ENCODE measurements at places on chromosomes 6 and 20.

GRCh38 chr6:125866433-125866832, 75.7 kb downstream of the NCOA7 start:
- DNase-seq: no peak

GRCh38 chr6:85756982-85757381, 114.3 kb upstream of the SYNCRIP start:
- no peak for DNase-seq

DNA sequence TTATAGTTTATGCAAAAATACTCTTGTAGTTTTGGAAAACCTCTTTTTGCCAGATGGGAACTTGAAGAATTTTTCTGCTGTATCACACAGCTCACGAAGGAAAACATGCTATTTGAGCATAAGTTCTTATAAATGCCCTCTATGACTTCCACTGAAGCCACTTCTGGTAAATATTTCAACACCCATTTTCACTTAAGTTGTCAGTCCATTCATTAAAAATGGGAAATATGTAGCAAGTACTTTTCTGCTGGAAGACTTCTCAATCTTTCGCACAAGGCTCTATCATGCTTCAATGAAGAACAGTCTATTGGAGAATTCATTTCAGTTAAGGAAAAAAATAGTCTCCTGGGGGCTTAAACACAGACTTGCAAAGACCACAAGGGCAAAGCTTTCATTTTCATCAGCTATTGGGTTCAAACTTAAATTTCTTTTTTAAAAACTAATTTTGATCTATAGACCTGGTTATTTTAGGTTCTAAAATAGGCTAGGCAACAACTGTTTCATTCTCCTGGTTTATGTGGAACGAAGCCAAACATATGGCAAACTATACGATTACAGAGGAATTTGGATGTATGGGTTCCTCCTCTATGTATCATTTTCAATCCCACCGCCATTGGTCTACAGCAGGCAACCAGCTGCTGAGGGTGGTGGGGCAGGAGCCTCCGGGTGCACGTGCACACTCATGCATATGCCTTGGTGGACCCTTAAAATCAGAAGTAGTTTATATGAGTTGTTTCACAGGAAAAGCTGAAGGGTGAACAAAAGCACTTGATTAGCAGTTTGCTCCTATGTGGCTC, 38.7 kb downstream of the LAMA4 start:
- DNase-seq: no peak

GRCh38 chr6:82908661-82909060, 157.0 kb downstream of the UBE3D start:
- DNase-seq: no peak

DNA sequence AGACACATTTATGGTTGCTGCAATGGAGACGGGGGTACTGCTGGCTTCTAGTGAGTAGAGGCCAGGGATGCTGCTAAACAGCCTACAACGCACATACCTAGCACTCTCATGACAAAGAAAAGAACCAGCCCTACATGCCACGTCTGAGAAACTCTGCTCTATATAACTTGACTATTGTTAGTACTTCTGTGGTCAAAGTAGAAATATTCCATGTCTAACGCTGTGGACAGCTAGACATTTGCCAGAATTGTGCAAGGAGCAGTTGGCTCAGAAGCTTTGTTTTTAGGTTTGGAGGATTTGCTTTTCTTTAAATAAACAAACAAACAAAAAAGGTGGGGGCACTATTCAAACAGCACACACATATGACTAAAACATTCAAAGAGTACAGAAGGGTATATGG, 20.5 kb downstream of the UBE2V1 start:
- no peak for DNase-seq

- no peak for DNase-seq
These were observed 30.6 kb downstream of the HIVEP2 start for GRCh38 chr6:142914369-142914768.

DNA sequence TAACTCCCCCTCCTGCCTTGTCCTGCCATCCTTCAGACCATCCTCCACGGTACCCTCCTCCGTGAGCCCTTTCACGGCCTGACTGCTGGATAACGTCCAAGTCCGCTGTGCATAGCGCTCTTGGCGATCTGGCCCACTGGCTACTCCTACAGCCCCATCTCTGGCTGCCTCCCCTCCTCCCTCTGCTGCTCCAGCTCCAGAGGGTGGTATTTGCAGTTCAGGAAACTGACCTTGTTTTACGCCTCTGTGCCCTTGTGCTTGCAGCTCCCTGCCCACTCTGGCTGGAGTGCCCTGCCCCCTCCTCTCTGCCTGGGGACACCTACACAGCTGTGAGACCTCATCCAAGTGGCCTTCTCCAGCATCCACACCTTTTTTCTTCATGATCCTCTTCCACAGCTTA, 6.5 kb upstream of the RREB1 start:
- no peak for DNase-seq

GRCh38 chr20:5822569-5822968, 72.4 kb downstream of the SHLD1 start:
- no peak for DNase-seq

DNA sequence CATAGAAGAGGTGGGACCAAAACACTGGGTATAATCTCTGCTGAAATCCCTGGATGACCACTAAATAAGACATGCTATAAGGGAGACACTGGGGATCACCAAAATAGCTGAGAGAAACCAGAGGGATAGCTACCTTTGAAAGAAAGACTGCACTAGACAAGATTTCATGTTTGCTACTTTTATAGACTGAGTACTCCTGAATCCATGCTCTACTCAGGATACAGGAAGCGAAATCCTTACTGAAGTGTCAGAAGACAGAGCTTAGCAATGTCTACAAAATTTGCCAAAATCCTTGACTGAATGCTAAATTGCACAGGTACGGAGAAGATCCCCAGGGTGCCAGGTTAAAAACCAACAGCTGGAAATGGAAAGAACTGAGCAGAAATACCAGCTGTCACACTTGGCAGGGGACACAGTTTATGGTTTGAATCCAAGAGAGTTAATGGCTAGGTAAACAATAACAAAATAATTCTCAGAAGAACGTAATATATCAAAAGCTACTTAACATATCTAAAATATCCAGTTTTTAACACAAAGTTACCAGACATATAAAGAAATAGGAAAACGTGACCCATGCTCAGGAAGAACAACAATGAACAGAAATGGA, 125.4 kb downstream of the MAN1A1 start:
- DNase-seq: no peak

DNA sequence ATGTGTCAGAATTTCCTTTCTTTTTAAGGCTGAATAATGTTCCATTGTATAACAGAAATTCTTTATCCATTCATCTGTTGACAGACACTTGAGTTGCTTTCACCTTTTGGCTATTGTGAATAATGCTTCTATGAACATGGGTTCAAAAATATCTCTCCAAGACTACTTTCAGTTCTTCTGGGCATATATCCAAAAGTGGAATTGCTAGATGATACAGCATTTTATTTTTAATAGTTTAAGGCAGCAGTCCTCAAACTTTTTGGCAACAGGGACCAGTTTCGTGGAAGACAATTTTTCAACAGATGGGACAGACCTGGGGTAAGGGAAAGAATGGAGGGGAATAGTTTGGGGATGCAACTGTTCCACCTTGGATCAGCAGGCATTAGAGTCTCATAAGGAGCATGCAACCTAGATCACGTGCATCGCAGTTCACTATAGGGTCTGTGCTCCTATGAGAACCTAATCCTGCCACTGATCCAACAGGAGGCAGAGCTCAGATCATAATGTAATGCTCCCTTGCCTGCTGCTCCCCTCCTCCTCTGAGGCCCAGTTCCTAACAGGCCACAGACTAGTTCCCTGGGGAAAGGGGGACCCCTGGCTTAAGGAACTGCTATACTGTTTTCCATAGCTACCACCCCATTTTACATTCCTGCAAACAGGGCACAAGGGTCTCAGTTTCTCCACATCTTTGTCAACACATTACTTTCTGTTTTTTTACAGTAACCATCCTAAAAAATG, 239.9 kb upstream of the RNF217 start:
- DNase-seq: no peak

- no peak for DNase-seq
These were observed 2.2 kb upstream of the SNPH start for GRCh38 chr20:1263853-1264252.

- no peak for DNase-seq
These were observed 130.0 kb upstream of the SGK1 start for GRCh38 chr6:134447883-134448387.

DNA sequence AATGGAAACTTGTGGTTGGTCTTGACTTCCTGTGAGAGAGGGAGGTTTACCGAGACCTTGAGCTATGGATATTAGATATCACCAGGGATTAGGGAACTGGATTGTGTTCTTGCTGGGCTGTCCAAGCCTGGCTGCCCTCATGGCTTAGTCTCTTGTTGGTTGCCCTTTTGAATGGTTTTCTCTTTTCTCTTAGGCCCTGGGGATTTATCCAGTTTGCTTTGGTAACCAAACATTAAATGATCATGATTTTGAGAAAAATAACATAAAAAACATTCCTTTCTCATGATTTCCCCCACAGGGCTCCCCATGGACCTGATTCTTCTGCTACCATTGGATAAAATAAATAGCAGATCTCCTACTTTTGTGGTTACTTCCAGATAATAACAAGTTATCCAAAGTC, 306.4 kb upstream of the RNF217 start:
- no peak for DNase-seq

DNA sequence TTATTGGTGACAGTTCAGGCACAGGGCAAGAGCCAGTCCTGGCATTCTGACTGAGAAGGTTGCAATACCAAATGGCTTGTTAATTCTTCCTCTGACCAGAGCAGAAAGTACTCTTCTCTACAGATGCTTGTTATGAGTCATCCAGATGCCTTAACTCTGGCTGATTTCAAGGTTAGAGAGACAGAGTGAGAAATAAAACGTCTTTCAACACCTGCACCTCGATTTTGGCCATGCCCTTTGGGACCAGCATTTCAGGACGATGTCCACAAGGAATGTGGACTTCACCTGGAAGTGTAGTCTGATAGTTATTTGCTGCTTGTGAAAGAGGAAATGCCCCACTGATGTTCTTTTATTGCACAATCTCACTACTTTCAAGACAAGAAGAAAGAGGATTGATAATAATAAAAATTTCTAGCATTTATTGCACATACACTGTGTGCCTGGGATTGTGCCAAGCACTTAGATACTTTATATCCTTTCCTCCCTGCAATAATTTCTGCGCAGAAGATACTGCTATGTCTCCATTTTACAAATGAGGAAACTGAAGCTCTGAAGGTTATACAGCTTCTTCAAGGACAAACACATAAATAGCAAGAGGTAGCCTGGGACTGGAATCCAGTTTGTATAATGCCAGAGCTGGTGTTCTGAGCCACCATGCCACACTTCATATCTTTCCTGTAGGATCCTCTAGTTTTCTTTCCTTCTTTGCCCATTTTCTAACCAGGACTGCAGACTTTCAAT, 33.5 kb upstream of the MCM3 start:
- no peak for DNase-seq

- no peak for DNase-seq
These were observed 10.5 kb downstream of the SNAI1 start for GRCh38 chr20:49993301-49993751.

Measured in stimulated activated CD4-positive, alpha-beta T cell treated with anti-CD3 and anti-CD28 coated beads, Interleukin-1b, Interleukin-23, amount 100 ng/mL, for 24 hours (primary cell).